ENCODE measurements at places on chromosomes 7 and 10.
A peak's percentile ranks its signal among the peaks of the same experiment; 100 is the strongest.

- no peak for DNase-seq
Measured at GRCh38 chr7:73896454-73896853, 35.5 kb downstream of the TMEM270 start.

DNA sequence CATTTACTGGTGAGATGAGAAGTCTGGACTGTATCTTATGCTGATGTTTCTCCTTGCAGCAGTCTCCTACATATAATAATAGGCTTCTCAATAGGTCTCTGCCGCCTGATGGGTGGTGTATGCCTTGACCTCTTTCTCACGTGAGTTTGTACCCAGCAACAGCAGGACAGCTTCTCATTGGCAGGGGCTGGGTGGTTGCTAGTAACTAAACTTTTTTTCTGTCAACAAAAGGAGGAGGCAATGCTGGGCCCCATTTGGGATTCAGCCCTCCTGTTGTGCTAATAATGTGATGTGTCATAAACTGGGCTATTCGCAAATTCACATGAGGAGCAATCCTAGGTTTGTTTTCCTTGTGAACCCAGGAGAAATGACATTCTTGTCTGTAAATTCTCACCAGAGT, 533.6 kb downstream of the GATA3 start:
- DNase-seq, result no peak

- no peak for DNase-seq
Measured at GRCh38 chr7:138875794-138876193, 77.8 kb upstream of the ATP6V0A4 start.

DNA sequence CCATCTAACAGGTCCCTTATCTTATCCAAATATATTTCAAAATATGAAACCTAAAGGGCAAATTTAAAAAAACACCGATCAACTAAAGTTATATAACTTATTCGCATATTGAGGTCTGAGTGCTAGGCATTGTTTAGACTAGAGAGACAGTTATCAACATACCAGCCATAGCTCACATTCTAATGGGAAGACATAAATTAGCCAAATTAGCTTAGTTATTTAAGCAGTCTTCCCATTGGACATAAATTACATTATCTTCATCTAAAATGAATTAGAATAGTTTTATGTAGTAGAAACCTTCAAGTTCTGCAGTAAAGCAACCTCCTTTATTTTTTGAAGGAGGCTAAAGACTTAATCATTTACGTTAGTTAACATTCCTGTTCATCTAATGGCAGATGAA, 17.4 kb downstream of the KIF5B start:
- no peak for DNase-seq

- DNase-seq, result no peak
Measured at GRCh38 chr7:28842769-28843295, 115.3 kb downstream of the TRIL start.

GRCh38 chr7:73433924-73434700, 534 bp downstream of the FZD9 start:
- DNase-seq, result no peak

GRCh38 chr7:157003445-157003755, 7.1 kb downstream of the MNX1 start:
- DNase-seq, result no peak

DNA sequence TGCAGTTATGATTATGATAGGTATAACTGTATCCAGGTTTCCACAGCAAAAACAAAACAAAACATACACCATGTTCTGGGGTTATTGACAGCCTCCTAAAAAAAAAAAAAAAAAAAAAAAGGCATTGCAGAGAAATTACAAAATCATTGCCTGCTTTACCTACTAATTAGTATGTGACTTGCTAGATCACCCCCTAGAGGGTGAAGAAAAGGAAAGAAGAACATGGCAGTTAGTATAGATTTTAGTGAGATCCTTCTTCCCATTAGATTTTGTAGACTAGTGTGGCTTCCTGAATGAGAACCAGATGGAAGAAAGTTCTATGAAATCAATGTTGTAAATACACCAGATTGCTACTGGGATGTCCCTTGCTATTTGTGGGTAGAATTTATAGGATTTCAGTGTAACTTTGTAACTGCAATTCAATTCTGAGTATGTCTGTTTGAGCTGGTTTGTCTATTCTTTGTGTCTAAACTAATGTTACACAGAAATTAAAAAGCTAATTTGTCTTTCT, 24.0 kb upstream of the AGBL3 start:
- no peak for DNase-seq

DNA sequence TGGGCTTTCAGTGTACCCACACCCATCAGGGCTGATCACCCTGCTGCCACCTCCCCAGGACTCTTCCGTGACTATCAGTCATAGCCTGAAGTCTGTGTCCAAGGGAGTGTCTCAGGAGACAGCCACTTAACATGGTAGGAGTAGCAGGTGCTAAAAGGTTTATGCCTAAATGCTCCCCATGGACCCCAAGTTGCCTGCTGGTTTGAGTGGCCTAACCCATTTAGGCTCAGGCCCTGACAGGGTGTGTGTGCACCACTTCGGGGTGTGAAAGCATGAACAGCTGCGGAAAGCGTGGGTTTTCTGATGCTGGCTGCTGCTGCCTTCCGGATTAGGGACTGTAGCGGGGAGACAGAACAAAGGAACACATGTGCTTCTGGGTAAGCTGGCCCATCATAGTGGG, 93.2 kb upstream of the SAMD8 start:
- no peak for DNase-seq

DNA sequence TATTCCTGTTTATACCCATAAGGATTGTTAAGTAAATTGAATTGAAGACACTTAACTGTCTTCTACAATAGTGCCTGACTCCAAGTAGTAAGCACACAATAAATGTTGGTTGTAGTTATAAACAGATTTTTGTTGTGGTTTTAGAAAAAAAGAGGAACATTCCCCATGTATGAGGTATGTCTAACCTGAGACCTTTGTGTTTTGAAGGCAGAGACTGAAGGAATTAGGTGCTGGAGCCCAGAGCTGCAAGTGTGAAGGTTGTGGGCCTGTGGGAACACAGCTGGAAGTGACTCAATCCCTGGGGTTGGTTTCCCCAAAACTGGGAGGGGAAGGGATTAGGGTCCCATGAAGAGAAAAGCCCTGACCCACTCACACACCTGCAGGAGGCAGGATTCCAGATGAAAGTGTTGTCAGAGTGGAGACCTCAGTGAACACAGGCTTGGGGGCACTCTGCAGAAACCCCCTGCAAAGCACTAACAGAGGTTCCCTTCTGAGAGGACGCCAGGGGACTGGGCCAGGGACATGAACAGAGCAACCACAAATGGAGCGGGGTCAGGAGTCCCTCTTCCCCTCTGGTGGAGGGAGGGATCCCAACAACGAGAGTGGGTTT, 265.1 kb upstream of the KLF14 start:
- DNase-seq, result no peak

- DNase-seq, result no peak
Measured at GRCh38 chr10:102603946-102604345, 40.3 kb upstream of the TRIM8 start.

- no peak for DNase-seq
Measured at GRCh38 chr7:48899932-48900331, 24.4 kb upstream of the CDC14C start.

DNA sequence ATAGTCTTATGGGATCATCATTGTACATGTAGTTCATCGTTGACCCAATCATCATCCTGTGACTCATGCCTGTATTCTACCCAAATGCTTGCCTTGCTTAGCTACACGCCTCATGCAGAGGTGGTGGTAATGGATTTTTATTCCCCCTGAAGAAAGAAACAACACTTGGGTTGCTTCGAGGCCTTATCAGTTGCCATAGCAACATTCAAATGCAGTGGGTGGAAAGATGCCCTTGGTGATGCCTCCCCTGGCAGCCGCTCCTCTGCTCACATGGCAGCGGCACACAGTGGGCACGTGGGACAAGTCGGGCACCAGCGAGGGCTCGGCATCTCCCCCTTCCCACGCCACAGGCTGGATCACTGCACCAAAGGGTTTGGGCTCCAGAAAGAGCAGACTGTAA, 54.0 kb upstream of the NMT2 start:
- DNase-seq, result no peak

GRCh38 chr7:94590526-94591162, 65.3 kb downstream of the SGCE start:
- DNase-seq, result no peak

DNA sequence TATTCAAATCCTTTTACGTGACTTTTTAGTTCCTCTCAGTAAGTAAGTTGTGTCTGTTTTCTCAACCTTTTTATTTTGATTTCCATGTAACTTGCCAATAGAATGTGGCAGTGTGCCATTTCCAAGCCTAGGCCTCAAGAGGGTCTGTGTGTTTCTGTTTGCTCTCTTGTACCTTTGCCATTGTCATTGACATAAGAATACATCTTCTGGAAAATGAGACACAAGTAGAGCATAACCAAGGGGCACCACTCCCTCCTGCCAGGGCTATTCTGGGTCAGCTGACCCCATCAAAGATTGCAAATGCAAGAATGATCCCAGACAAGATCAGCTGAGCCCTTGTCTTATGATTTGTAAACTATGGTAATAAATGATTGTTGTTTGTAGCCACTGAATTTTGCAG, 524.0 kb downstream of the IPMK start:
- no peak for DNase-seq

DNA sequence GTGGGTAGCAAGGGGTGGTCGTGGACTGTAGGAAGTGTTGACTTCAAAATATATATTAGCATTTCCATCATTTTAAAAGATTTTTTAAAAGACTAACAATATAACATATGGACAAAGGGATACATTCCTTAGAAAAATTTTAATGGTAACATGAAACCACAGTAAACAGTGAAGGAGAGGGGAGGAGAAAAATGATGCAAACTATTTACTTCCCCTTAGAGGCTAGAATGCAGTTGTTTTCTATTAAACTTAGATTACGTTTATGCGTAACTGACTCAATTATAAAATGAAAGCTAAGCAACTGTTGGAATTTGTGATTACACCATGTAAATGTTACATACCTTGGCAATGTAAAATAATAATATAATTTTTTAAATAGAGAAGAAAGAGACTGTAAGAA, 41.3 kb downstream of the CALD1 start:
- no peak for DNase-seq

- DNase-seq, result peak; percentile 36
Measured at GRCh38 chr10:53702489-53702888, 929.9 kb upstream of the MBL2 start.

DNA sequence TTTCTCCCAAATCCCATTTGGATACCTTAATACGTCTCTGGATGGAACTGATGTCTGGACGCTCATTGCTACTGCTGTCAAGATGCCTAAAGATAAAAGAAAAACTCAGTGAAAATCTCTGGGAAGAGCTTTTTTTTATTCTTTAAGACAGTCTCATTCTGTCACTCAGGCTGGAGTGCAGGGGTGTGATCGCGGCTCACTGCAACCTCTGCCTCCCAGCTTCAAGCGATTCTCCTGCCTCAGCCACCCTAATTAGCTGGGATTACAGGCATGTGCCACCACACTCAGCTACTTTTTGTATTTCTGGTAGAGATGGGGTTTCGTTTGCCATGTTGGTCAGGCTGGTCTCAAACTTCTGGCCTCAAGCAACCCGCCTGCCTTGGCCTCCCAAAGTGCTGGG, 102.2 kb downstream of the NT5C2 start:
- no peak for DNase-seq
